ENCODE measurements at places on chromosomes 16 and 17.

DNA sequence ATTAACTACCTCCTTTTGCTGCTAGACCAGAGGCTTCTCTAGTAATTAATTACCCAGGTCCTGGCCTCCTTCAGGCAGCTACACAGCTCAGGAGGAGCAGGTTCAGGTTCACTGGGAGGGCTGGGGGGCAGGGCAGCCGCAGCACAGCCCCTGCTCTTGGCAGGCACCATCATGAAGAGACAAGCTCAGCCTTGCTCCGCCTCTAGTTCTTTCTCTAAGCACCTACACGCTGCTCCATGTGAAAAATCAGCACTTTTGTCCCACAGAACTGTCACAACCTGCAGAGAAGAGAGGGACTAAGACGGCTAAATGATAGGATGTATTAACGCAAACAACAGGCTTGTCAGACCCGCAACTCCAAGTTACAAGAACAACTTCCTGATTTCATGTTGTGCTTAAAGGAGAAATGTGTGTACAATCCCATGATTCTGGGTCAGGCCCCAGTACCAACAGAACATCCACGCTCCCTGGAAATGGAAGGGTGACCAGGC, 53.4 kb downstream of the GRB2 start:
- DNase-seq, result no peak

- DNase-seq, result no peak
Measured at GRCh38 chr16:68070249-68070730, 14.9 kb upstream of the NFATC3 start.

DNA sequence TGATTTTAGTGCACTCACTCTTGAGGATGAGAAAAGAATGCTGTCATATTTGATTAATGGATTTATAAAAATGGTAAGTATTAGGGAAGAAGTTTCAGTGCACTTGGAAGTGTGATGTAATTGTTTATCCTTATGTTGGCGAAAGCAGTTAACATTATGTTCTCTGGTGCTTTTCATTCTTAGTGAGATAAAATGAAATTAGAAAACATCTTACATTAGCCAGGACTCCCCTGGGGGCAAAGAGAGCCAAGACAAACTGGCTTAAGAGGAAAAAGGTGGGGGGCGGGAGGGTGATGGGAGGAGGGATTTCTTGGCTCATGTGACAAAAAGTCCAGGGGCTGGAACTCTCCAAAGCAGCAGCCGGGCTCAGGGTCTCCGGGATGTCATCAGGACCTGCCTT, 73.2 kb downstream of the KNOP1 start:
- DNase-seq, result no peak

- DNase-seq, result no peak
Measured at GRCh38 chr16:21167360-21167759, 8.9 kb downstream of the LDAF1 start.

GRCh38 chr16:66961065-66961744, at the start of gene CES3:
Gene CES3 (plus strand): TSS chr16:66961266. CDS start chr16:66961308, 42 bp downstream.
- peak; percentile 28 for DNase-seq

GRCh38 chr17:49107211-49107557, 25.4 kb upstream of the B4GALNT2 start:
- no peak for DNase-seq

DNA sequence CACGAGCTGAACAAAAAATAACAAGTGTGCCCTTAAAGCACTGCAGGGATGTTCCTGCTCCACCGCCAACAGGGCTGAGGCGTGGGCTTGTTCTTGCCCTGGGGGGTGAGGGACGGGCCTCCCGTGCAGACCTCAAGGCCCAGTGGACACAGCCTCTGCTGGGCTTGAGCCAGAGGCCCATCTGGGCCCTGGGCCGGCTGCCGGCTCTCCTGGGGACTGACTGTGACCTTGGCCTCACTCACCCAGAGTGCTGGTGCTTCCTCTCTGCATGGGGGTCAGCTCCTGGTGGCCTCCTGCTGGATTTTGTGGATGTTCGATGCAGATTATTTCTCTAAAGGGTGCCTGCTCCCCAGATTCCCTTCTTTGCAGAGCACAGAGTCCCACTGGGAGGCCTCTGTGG, 54.2 kb upstream of the CDR2 start:
- DNase-seq, result no peak

DNA sequence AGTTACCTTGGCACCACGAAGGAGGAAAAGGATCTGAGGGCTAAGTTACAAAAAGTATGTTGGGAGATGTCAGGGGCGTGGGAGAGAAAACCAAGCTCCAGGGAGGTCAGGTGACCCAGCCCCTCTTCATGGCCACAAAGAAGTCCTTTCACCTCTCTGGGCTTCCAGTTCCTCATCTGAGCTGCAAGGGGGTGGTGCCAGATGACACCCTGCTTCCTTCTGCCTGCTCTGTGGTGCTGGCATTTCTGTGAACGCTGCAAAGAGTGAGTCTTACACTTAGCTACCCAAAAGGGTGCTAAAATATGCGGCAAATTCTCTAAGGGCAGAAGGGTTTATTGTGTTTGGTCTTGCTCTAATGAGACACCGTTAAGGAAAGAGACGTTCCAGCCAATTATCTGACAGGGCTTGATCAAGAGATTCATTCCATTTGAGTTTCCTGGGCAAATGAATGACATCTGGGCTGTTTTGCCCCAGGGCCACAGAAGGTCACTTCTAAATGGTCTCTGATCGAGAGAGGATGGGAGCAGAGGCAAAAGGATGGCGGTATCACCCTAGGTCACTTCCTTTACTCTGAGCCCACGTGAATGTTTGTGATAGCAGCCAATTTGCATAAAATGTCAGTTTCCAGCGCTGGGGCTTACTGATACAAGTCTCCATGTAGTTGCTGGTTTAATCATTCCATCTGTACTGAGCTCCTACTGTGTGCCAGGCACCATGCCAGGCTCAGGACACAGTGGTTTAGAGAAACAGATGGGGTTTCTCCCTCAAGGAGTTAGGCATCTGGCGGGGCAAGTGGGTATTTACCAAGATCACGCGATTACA, 210.2 kb downstream of the KATNIP start:
- DNase-seq, result no peak

GRCh38 chr16:10196999-10197398, 14.8 kb upstream of the GRIN2A start:
- DNase-seq, result no peak

- no peak for DNase-seq
Measured at GRCh38 chr17:61766520-61766919, 96.8 kb downstream of the BRIP1 start.

DNA sequence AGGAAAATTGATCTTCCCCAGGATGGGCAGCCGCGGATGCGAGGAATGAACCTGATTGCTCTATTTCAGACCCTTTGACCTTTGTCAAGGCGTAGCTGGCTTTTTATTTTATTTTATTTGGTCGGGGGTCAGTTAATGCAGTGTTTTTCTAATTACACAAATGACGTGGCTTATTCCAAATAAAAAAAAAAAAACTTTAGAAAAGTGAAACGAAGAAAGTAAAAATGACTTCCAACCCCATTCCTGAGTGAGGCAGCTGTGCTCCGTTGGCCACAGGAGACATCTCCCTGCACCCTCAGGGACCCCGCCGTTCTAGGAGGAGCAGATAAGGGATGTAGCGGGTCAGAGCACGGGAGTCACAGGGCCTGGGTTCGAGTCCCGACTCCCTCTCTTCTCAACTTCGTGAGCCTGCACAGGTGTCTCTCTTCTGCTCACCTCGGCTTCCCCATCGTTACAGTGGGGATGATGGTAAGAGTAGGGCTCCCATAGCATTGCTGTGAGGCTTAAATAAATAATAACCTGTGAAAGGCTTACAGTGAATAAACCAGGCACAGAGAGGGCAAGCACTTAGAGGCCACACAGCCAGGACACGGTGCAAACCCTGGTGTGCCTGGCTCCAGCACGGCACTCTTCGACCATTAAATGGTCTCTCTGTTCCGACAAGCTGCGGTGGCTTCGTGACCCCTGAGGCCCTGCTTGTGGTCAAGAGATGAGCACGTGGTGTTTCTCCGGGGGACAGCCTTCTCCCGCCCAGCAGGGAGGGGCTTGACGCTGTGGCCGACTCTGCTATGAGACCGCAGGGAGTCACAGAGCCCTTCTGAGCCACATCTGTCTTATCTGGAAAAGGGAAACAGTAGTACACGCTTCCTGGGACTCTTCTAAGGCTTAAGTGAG, 10.2 kb downstream of the FOXF1 start:
- no peak for DNase-seq

DNA sequence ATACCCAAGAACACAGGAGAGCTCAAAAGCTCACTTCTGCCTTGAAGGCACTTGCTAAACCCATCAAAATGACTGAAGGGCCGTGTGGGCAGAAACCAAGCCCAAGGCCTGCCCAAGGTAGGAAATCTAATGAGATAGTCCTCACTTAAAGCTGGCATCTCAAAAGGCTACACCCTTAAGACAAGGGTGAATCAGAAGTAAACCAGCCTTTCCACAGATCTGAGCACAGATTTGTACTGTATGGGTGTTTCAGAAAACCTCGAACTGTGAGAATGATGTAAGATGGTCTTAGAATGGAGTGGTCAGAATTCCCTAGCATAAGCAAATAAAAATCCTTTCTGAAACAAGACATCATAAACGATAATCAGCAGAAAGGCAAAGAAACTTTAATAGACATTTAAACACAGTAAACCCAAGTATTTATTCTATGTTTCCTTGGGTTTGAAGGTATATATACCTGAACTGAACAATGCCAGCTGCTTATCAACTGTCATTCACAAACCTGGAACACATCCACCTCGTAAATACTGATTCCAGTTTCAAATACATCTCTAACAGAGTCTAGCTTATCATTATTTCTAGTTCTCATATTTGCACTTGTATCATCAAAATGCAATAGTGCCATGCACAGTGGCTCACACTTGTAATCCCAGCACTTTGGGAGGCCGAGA, 37.8 kb downstream of the GLG1 start:
- DNase-seq, result no peak

DNA sequence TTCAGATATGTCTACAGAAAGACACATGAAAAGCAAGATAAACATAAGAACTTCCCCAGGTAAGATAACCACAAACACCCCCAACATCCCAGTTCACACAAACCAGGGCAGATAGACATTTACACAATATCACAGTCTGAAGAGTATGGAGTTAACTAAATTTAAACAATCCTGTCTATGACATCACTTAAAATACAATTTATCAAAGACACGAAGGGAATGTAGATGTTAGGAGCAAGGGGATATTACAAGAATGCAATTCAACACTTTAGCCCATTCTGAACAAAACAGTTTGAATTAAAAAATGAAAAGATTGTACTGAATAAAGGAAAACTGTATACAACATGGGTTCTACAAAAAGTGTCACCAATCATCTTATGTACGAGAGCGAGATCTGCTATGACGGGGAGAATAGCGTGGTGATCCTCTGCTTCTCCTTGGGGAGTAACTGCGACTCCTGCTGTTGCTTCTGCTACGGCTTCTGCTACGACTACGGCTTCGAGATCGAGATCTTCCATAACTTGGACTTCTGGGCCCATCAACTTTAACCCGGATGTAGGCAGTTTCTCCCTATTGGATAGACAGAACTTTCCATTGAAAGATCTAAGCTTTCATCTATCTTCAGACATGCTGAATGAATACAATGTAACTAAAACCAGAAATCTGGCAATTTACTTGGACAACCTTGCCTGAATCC, 1.9 kb downstream of the SRSF1 start:
- DNase-seq, result no peak

GRCh38 chr16:49116873-49117272, 164.8 kb downstream of the CBLN1 start:
- no peak for DNase-seq

- no peak for DNase-seq
Measured at GRCh38 chr16:88390735-88391134, 8.0 kb downstream of the ZNF469 start.

- DNase-seq, result no peak
Measured at GRCh38 chr17:70604854-70605253, 435.5 kb downstream of the KCNJ2 start.

GRCh38 chr16:67150047-67150832, 558 bp downstream of the B3GNT9 start:
- no peak for DNase-seq

GRCh38 chr17:4877089-4877488, 22.2 kb upstream of the C17orf107 start:
- DNase-seq, result no peak

DNA sequence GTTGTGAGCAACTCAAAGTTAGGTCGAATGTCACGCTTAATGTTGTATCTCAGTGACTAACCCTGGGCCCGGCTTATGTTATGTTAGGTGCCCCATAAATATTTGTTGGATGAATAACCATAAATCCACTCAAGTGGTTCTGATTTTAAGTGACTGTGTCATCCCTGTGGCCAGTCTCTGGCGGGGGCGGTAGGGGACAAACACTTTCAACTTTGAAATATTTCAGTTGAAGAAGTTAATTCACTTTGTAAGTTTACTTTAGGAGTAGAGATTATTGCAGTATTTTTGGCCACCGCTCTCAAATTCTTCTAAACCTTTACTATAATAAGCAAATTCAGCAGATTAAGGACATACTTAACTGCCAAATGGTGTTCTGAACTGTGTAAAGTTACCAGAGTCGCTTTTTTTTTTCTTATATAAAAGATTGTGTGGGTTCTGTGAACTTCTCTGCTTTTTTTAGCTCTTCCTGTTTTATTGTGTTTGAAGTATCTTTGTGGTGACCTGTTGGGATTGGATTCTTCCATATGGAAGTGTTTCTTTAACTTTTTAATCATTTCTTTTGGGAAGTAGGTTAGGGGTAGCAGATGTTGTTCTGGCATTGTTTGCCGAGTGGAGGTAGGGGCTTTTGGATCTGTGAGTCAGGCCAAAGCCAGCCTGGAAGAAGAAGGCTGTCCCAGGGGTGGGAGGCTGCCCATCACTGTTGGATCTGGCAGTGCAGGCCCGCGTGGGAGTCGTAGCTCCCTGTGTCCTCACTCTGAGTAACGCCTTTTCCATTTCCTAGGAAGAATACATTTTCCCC, 61.4 kb upstream of the TBX2 start:
- DNase-seq, result no peak

DNA sequence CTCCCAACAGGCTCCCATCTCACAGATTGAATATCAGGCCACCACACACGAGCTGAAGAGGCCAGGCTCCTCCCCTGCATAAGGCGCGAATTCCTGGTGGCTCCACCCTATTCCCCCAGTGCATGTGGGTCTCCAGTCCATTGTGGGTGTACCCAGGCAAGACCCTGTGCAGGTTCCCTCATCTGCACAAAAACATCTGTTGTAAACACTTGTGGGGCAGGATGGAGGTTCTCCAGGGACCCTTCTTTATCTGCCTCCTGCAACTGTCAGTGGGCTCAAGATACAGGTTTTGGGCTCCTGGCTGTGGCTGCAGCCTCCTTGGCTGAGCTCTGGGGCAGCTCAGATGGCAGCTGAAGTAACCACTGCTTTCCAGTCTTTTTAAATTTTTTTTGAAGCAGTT, 17.6 kb upstream of the LGALS9 start:
- DNase-seq, result no peak

- DNase-seq, result no peak
Measured at GRCh38 chr16:85286951-85287814, 174.9 kb upstream of the CIBAR2 start.

Measured in NCI-H2081 treated with DMSO at 0.1 percent for 48 hours (cell line).